ENCODE measurements at places on chromosomes 2 and 18.

GRCh38 chr2:67733517-67733916 is 329.3 kb downstream of the C1D start:
- DNase-seq, result no peak

DNA sequence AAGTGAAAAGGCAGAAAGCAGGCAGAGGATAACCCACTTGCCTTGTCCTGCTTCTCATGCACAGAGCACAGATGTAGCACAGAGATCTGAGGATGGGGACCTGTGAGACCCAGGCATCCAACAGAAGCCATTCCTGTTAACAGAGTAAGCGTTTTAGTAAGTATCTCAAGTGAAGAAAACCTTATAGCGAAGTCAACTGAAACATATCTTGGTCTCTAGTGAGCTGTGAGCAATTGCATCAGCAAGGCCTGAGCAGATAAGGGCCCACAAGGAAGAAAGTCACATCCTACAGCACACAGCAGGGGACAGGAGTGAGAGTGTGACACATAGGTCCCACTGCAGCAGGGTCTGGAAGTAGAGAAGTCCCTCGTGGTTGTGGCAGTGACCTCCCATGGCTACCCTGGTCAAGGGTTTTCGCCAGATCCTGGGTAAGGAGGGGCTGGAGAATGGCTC is 248.7 kb upstream of the TNP1 start:
- DNase-seq, result no peak

DNA sequence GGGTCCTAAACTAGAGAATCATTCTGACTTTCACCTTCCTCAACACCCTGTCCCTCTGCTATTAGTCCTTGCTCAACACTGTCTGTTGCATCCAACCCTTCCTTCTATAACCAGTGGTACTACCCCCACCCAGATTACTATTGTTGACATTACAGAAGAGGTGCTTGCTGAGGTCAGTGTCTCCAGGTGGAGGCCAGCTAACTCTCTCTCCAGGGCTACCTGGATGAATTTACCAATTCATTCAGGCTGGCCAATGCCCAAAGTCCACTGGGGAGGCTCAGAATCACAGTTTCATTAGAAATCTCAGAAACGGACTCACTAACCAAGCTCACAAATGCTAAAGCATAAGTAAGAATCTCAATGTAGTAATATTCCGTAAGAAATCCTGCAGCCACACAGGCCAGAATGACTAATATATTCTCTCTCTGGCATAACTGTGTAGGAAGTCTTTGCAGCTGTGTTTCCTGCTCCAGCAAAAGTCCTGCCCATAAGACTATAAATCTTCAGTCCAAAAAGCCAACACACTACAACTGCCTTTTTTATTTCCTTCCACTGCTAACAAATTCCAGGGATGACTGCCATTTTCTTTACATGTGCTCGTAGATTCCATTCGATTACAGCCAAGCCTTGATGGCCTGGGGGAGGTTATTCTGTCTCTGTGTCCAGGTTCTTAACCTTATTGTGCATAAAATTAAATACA is 10.0 kb upstream of the TTR start:
- no peak for DNase-seq

GRCh38 chr2:188293601-188294351 is 2.1 kb downstream of the GULP1 start:
- peak; percentile 46 for DNase-seq

DNA sequence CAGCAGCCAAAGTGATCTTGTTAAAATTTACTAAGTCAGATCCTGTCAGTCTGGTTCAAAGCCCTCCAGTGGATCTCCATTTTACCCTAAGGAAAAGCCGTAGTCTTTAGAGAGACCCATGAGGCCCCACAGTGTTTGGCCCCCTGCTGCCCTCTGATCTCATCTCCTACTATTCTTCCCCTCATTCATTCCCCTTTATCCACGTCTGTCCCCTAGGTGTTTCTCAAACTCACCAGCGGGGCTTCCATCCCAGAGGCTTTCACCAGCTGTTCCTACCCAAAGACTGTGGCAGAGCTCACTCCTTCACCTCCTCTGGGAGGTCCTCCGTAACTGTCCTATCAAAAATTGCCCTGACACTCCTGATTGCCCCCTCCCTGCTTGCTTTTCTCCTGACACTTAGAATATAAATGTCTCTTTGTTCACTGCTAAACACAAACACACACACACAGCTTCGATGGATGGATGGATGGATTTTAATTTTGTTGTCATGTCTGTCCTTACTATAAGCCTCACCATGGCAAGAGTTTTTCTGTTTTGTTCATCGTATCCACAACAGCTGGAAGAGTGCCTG is 26.1 kb downstream of the LIMS1 start:
- no peak for DNase-seq

DNA sequence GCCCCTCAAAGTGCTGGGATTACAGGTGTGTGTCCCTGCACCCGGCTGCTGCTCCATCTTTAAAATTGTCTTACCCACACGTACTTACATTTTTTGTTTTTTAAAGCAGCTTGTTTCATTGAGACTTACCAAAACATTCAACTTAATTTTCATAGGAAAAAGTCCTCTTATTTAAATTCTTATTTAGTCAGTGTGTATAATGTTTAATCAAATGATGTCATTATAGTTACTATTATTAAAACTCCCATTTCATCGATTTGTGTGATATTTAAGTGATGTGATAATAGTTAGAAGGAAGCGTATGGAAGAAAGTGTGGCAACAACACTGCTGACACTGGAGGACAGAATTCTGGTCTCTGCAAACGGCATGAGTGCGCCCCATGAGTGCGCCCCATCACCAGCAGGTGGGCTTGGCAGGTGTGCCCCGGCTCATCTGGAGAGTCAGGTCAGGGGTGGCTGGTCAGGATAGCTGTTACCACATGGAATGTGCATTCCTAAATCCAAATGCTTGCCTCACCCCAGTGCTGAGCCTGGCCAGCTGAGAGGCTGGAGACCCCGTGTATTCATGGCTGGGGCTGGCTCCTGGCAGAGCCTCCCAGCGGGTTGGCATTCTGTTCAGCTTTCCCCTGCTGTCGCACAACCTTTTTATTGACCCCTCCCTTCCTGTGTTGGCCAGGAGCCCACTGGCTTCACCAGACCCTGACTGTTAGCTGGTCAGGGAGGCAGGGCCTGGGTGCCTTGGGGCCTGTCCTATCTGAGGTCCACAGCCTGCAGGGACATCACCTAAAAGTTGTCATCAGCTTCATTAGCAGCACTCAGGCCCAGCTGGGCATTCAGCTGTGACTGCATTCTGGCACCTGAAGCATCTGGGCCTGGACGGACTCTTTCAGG is 79.7 kb downstream of the AGAP1 start:
- DNase-seq, result no peak

DNA sequence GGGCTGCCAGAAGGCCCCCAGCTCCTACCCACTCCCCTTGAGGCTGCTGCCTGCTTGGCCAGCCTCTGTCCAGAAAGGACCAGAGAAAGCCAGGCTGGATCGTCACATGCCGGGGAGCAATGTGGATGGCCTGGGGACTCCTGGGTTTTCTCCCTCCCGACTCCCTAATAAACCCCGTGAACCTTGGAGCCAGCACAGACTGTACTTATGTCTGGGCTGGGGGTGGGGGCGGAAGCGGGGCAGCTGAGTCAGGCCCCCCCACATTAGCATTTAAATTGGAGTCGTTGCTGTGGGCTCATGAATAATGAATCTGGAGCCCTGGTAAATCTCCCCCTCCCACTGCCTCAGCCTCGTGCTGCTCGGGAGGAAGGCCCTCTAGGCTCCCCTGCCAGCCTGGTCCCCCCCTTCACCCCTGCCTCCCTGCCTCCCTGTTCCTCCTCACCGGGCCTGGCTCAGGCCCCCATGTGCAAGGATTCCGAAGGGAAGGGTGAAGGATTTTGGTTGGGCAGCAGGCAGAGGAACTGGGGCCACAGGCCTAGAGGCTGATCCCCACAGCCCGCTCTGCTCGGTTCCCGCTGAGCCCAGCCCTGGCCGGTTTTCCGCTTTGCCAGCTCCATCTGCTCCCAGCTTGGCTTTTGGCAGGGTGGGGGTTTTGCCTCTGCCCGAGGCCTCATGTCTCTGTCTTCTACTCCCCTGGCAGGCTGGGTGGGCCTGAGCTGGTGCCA is 7.3 kb upstream of the ASIC4 start:
- no peak for DNase-seq

- DNase-seq, result no peak
These were observed 2.0 kb downstream of the MBD5 start for GRCh38 chr2:148022882-148023281.

DNA sequence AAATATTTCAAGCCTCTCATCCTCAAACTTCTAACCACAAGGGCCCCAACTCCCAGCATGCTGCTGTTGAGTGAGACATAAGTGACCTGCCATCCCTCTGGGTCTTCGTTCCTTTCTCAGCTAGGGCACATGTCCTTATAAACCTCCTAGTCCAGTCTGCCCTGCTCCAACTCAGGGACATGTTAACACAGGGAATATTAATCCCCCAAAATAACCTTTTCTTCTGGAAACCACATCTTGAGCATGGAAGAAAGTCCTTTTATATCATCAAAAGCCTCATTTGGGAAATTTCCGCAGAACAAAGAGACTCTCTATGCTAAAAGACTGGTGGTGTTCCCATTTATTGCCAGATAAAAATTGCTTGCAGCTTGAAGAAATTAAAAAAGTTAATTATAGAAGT is 14.4 kb downstream of the TNP1 start:
- DNase-seq, result no peak

- no peak for DNase-seq
These were observed 2.4 kb downstream of the GLS start for GRCh38 chr2:190882856-190883582.

GRCh38 chr2:6445156-6445555 is 420.6 kb downstream of the CMPK2 start:
- DNase-seq, result no peak

DNA sequence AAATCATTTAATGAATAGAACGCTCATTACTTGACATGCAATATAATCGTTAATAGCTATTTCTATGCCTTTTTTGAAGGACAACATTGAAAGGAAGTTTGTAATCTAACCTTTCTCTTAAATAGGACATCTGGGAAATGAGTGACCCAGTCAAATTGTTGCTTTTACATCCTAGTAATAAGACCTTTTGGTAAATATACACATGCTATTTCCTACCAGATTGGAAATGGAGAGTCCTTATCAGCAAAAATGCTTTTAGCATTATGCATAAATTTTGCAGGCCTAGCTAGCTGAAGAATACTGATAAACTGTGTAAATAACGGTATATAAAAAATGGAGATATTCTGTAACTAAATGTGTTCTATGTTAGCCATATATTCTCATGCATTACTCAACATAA is 567.3 kb upstream of the DSEL start:
- DNase-seq, result no peak

DNA sequence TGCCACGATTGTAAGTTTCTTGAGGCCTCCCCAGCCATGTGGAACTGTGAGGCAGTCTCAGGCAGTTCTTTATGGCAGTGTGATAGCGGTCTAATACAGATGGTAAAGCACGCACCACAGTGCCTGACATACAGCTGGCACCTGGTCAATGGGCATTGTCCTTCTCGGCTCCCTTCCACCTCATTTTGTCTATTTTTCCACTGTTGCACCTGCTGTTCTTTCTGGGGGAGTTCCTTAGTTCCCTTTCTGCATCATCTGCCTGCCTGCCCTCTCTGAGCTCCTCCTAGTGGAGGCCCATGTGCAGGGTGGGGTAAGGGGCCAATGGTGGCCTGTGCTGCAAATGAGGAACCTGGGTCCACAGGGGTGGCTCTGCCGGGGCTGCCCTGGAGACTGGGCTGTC is 157.6 kb downstream of the LPIN1 start:
- no peak for DNase-seq

DNA sequence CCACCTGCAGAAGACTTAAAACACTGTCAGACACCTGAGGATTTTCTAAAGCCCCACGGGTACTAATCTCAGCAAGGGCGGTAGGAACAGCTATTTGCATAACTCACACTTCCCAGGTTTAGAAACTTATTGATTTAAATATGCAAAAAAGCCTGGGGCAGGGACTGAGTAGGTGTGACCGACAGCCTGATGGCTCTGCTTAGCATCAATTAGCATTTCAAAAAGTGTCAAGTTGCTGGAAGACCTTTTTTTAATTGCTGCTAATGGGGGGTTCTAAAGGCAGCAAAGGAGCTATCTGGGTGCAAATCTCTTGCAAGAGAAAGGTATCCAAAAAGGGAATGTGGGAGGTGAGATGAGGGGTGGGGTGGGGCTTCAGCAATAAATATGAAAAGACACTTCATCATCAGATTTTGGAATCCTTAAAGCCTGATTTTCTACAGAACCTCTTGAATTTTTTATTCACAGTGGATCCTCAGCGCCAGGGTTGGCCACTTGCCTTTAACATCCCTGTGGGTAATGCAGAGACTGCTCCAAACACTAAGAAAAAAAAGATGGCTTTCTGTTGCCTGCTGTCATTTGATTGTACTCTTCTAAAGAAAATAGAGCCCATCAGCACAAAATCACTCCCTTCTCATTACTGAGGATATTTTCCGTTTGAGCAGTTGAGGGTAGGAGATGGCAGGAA is 121.1 kb upstream of the RMP24 start:
- no peak for DNase-seq

DNA sequence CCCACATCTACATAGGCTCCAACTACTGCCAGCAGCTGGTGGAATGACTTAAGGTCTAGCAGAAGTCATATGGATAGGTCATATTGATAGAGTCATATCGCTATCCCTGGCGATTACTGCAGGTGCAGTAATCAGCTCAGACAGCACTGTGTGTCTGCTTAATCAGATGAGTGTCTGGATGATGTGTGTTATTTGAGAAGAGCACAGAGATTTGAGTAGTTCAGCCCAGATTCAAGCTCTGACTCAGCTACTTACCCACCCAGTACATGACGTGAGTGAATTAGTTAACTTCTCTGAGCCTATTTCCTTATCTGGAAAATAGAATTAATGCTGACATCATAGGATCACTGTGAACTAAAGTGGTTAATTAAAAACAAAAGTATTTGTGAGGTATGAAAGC is 78.9 kb downstream of the EHD3 start:
- no peak for DNase-seq

DNA sequence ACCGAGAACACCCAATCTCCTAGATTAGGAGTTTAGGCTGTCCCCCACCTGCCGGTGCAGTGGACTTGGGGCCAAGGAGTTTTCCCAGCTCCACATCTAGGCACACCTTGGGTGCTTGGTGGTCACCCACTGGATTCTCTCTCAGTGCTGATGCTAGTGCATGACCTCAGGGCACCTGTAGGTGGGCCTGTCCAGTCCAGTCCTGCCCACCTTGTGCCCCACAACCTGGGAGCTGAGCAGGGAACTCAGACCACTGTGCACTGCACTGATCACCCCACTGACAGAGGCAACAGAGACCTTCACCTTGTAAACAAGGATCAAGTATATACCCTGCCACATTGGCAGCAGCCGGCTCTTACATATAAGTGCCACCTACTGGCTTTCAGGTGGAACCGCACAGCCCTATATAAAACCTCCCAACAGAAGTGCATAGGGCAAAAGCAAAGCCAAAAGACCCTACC is 12.7 kb upstream of the CDH19 start:
- no peak for DNase-seq

- DNase-seq, result no peak
These were observed 123.0 kb downstream of the AGAP1 start for GRCh38 chr2:235616885-235617284.

GRCh38 chr18:11035814-11036495 is 113.4 kb downstream of the PIEZO2 start:
- no peak for DNase-seq

GRCh38 chr2:10467401-10467800 is 19.3 kb upstream of the ODC1 start:
- no peak for DNase-seq

Data from liver (tissue), 10 donors.